ENCODE measurements at places on chromosomes 3 and 15.

- DNase-seq: no peak
Measured at GRCh38 chr15:67202991-67203390, 51.5 kb downstream of the AAGAB start.

DNA sequence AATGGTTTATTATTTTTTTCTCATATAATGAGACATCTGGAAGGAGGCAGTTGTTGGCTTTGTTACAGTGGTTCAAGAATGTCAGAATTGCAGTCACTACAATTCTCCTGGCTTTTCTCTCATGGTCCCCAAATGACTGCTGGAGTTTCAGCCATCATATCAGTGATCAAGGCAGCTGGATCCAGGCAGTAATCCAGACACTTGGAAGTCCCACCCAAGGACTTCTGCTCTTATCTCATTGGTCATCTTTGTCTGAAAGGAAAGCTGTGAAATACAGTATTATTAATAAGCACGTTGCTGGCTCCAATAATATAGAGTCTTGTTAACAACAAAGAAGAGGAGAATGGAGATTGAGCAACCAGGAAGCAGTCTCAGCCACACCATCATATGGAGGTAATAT is 22.9 kb upstream of the MED12L start:
- peak; percentile 18 for DNase-seq

DNA sequence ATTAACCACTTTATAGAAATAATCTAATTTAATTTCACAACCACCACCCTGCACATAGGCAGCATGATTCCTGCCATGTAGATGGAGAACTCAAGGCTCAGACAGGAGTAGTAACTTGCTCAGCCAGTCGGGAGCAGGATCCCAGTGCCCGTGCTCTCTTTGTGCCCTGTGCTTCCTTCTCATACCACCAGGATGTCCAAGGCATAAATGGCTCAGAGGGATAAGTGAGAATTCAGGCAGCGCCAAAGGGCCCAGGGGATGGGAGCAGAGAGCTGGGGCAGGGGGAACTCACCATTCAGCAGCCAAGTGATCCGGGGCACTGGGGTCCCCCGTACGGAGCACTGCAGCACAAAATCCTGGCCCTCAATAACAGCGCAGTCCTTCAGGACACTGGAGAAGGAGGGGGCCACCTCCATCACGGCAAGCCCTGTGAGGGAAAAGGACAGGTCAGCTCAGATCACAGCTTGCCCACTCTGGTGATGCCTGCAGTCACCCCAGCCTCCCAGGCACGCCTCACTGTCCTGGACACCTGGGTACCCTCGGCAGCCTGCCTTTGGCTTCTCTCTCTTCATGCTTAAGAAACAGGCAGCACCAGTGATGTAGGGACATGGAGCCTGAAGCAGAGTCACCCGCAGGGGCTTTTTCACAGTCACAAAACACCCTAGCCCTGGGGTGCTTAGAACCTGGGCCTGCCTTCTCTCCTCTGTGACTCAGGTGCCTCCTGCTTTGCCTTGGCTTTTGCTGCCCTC is 141.0 kb upstream of the HACD2 start:
- no peak for DNase-seq

DNA sequence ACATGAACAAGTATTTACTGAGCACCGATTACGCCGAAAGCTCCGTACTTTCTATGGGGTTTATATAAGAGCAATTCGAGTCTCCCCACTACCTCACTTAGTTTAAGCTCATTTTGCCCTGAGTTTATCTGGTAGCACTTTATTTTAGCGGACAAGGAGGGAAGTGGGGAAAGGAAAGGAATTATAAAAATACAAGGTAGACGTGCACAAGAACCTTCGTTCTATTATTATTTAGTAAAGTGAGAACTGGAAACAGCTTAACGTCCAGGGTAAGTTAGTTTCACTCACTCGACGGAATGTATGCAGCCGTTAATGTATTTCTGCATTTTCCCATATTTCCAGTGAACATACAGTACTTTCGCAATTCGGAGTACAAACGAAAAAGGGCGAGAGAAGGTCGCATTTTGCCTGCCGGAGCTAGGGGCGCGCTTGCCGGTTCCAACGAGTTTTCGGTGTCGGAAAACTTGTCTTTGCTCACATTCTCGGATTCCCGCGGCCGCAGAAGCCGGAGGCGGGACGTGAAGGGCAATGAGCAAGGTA is 1.2 kb upstream of the STT3B start:
- peak; percentile 33 for DNase-seq
